ENCODE measurements at places on chromosomes 5 and 9.

GRCh38 chr9:16136961-16137360, 584.1 kb downstream of the CCDC171 start:
- no peak for DNase-seq

- no peak for DNase-seq
Observed at GRCh38 chr5:115892021-115892420, 50.3 kb downstream of the AP3S1 start.

GRCh38 chr5:123285122-123286023, 137.8 kb downstream of the CEP120 start:
- no peak for DNase-seq

- DNase-seq, result no peak
Observed at GRCh38 chr5:78659714-78660113, 11.1 kb upstream of the LHFPL2 start.

- DNase-seq, result no peak
Observed at GRCh38 chr5:83364312-83365299, 106.9 kb upstream of the VCAN start.

- no peak for DNase-seq
Observed at GRCh38 chr5:127871503-127872153, 168.4 kb downstream of the CCDC192 start.

DNA sequence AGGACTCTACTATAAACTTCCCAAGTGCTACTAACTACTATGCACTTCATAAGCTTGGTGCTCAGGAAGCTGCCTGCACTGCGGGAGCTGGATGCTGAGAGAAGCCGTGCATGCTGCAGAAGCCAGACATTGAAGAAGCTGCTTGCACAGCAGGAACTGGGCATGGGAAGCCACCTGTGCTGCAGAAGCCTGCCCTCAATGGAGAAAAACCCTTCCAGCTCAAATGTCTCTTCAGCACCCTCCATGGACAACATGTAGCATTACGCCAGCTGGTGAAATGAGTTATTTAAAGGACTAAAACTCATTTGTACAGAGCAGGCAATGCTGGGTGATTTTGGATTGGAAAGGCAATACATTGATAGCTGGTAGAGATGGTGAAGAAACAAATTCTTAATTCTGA, 247.2 kb downstream of the KIF4B start:
- DNase-seq, result no peak

DNA sequence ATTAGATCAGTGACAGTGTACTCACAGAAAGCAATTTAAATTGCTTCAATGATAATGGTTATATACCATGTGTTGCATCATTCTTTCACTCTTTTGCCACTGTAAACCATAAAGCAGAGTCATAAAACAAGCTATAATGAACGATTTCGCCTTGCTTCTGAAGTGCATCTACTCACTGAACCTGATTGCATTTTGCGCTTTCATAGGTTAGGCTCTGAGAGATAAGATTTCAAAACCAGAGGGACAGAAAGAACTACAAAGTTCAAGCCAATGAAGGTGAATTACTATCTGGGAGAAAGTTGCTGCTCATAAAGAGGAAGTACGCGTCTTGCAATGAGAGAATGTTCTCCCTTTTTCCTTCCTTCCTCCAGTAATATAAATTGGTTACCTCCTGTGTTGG, 412.7 kb downstream of the CETN3 start:
- no peak for DNase-seq

DNA sequence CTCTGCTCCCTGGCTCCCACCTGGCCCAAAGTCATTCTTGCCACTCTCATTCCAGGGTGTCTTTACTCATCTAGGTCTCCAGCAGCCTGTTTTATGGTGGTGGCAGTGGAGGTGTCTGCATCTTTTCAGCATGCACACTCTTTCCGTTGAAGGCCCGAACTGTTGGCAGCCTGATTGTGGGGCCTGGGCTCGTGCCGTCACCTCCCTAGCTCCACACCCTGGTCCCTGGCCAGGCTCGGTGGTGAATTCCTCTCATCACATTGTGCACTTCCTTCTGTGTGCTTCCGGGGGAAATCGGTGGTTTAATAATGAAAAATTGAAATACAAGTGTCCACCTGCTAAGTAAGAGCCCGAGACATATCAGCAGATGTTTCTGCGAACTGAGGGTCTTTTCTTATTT, 214.3 kb downstream of the TRIO start:
- no peak for DNase-seq

- DNase-seq, result no peak
Observed at GRCh38 chr9:123534336-123534735, 178.3 kb downstream of the CRB2 start.

DNA sequence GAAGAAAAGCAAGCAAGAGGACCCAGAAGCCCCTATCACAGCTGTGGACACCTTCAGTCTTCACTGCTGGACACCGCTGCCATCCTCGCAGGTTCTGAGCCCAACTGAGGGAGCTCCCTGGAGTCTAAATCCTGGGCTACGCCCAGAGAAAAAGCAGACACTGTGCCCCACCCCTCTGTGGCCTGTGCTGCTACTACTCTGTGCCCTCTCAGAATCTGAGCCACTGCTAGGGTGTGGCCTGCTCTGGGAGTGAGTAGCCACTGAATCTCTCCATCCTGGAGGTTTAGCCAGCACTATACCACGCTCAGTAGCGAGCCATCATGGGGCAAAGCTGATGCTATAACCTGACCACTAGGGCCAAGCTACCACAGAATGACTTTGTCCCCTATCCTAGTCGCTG, 338.2 kb downstream of the NPR3 start:
- no peak for DNase-seq

- no peak for DNase-seq
Observed at GRCh38 chr5:106019261-106019660, 1651.5 kb downstream of the EFNA5 start.

GRCh38 chr9:81980568-81980967, 8.0 kb upstream of the SPATA31D1 start:
- DNase-seq, result no peak

- DNase-seq, result no peak
Observed at GRCh38 chr5:175734501-175734900, 76.6 kb downstream of the HRH2 start.

GRCh38 chr9:88741335-88741734, 206.4 kb downstream of the NXNL2 start:
- no peak for DNase-seq

- DNase-seq, result no peak
Observed at GRCh38 chr5:172235132-172235780, 41.3 kb downstream of the EFCAB9 start.

DNA sequence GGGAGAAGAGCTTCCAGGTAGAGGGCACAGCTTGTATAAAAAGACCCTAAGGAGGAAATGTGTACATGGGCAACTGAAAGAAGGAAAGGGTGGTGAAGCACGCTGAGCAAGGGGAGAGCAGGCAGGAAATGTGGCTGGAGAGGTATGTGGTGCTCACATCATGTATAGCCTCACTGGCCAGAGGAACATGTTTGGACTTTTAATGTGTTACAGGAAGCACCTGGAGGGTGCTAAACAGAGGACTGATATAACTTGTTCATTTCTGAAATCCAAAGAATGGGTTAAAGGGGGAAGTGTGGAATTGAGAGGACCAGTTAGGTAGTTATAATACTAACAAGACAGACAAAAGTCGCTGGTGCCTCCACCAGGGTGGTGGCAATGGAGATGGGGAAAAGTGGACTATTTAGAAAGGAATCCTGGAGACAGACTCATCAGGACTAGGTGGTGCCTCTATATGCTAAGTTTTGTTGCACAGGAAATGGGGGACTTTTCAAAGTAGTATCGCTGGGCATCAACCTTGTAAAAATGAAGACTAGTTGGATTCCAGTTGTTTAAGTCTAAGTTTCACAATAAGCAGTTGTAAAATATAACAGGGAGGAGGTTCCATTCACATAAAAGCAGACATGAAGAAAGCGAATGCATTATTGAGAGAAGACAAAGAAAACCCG, 63.1 kb upstream of the CD180 start:
- DNase-seq, result no peak

GRCh38 chr5:104412649-104413240, 850.2 kb upstream of the NUDT12 start:
- DNase-seq, result no peak

- no peak for DNase-seq
Observed at GRCh38 chr5:180797256-180798192, 5.1 kb downstream of the MGAT1 start.

GRCh38 chr5:116765441-116765840, 190.8 kb upstream of the SEMA6A start:
- DNase-seq, result no peak

- no peak for DNase-seq
Observed at GRCh38 chr9:93343663-93344062, 107.8 kb upstream of the FAM120A start.

- no peak for DNase-seq
Observed at GRCh38 chr5:128290152-128290858, 206.7 kb downstream of the SLC12A2 start.

GRCh38 chr5:72064801-72065570, 42.3 kb upstream of the MAP1B start:
- no peak for DNase-seq

DNA sequence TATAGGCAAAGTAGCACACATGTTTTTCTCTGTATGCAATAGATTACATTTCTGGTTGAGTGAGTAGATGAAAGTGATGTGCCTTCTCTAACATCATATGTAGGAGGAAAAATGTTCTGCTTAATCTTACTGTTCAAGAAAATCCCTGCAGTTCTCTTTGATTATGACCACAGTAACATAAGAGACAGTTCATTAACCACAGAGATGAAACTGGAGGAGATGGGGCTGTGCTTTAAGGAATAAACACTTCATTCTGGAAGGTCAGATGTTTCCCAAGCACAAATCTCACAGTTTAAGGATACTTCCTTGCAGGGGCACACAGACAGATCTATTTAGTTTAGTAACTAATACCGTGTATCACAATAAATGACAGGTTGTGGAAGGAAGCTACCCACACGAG, 150.2 kb downstream of the SEMA5A start:
- no peak for DNase-seq

GRCh38 chr9:135797507-135798262, 95.7 kb downstream of the KCNT1 start:
- no peak for DNase-seq

DNA sequence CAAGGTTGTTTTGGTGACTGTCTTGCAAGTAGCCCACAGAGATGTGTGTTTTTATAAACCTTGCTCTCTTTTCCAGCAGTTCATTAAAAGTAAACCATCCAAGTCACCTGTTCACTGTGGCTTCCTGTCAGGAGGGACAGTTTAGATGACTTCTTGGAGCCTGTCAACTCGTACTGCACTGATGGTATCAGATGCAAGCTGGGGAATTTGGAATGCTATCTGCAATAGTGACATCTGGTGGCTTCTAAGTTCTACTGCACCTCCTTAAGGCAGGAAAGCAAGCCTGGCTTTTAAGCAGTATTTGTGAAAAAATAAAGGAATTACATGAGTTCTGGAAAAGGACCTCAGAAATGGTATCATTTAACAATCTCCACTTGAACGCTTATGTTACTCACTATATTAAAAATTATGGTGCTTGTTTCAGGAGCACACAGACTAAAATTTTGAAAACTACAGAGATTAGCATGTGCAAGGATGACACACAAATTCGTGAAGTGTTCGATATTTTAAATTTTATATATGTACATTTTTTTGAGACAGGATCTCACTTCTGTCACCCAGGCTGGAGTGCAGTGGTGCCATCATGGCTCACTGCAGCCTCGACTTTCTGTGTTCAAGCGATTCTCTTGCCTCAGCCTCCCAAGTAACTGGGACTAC, 164.0 kb downstream of the TTC39B start:
- no peak for DNase-seq

- no peak for DNase-seq
Observed at GRCh38 chr9:33135470-33135958, 31.6 kb downstream of the B4GALT1 start.

DNA sequence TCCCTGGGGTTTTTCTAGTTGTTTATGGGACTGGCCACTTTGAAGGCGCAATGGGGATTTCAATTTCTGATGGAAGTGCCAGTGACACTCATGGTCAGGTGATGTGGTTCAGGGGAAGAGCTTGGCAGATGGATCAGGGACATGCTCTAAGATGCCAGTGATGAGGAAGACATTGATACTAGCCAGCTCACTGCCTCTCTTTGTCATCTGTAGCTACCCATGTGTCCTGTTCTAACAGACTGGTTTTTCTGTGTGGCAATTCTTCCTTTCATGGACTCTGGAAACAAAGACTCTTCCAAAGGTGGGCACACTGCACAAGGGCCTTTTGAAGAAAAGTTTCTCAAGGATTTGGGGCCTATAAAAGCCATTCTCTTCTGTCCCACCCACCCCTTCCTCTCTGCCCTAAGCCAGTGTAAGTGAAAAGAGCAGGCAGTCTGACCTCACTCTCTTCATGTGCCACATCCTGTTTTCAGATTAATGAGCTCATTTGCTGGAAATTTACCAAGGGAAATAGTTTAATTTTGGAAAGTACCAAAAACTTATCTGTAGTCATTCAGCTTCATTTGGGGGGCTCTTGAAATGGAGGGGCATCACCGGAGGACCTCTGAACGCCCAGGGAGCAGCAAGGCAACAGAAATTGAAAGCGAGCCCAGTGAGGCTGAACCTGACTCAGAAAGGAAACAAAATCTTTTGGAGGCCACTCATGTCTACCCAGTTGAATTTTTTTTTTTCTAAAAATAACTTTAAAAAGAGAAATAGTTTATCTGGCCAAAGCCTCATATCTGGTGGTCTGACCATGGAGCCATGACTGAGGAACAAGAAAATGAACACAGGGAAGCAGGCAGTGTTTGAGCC, 4.9 kb upstream of the TRAF1 start:
- peak; percentile 61 for DNase-seq

DNA sequence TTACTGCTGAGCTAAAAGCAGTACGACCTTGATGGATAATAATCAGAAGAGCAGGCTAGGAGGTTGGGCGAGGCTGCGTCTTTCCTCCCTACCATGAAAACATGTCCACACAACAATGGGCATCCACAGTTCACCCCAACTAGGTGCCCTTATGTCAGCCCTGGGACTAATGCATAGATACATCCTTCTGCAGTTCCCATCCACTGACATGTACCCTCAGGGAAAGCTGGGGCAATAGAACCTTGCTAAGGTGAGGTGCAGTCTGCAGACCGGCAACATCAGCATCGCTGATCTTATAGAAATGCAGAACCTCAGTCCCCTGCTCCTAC, 697 bp upstream of the PRUNE2 start:
- no peak for DNase-seq

- no peak for DNase-seq
Observed at GRCh38 chr9:136754626-136755301, 3.3 kb downstream of the LCN8 start.

DNA sequence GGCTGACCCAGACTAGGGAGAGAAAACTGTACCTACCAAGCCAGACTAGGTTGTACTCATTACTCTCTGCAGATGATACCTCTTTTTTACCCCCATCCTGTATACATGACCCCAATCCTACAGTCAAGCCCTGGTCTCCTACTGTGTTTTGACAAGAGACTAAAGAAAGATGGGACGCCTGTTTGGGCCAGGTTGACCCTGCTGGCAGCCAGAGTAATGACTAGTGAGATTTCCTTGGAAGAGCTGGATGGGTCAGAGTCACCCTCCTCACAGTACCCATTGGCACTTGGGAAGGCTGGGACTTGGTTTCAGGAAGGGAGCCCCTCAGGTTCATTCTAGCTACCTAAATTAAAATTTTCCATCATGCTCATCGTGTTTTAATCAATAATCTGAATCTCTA, 89.7 kb upstream of the NR4A3 start:
- DNase-seq, result no peak

Measured in activated gamma-delta T cell treated with anti-CD3 and anti-CD28 coated beads, Interleukin-2, amount 50 U/mL, for 16 hours (primary cell).